Heart right ventricle (tissue), 16 donors: ENCODE measurements at places on chromosomes 5 and 9. TPM values are rescaled to one million over a fixed set of nuclear protein-coding genes. Genes with fewer than 3 reads are reported as not detected.

DNA sequence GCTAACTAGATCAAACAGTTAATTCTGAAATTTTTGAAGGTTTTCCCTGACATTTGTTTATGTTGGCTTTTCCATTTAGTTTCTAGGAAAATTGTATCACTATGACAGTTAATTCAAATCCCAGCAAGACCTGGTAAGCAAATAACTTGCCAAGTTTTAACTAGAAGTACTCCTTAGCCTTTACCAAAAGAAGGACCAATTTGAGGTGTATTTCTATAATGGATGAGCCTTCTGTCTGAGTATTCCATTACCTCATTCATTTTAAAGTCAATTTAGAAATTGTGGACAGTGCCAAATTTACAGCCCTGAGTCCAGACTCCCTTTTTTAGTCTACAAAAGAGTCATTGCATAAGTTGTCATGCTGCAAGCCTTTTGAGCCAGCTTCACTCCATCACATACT is 687.6 kb downstream of the CETN3 start:
- H3K36me3 ChIP-seq = no peaks in the 10 kb centered on the region
- H3K4me3 ChIP-seq = no peak overlapping the region
- no peaks in the 10 kb centered on the region for H3K27me3 ChIP-seq
- H3K4me1 ChIP-seq = no peaks in the 10 kb centered on the region

GRCh38 chr9:122015170-122015821 is 77.8 kb downstream of the TTLL11 start:
- no peak for DNase-seq
- H3K4me3 ChIP-seq = no peak overlapping the region
- no peaks in the 10 kb centered on the region for H3K36me3 ChIP-seq
- H3K27ac ChIP-seq = no peak overlapping the region
- H3K27me3 ChIP-seq = no peaks in the 10 kb centered on the region

DNA sequence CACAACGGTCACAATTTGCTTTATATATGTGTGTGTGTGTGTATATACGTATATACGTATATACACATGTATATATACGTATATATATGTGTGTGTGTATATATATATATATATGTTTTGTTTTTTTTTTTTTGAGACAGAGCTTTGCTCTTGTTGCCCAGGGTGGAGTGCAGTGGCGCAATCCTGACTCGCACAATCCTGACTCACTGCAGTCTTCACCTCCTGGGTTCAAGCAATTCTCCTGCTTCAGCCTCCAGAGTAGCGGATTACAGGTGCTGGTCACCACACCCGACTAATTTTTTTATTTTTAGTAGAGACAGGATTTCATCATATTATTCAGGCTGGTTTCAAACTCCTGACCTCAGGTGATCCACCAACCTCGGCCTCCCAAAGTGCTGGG is 3.1 kb downstream of the RNF38 start:
- peaks cover 63% of the 10 kb centered on the region for H3K4me1 ChIP-seq
- H3K4me3 ChIP-seq = no peak overlapping the region
- H3K27ac ChIP-seq = no peak overlapping the region
- DNase-seq = no peak

DNA sequence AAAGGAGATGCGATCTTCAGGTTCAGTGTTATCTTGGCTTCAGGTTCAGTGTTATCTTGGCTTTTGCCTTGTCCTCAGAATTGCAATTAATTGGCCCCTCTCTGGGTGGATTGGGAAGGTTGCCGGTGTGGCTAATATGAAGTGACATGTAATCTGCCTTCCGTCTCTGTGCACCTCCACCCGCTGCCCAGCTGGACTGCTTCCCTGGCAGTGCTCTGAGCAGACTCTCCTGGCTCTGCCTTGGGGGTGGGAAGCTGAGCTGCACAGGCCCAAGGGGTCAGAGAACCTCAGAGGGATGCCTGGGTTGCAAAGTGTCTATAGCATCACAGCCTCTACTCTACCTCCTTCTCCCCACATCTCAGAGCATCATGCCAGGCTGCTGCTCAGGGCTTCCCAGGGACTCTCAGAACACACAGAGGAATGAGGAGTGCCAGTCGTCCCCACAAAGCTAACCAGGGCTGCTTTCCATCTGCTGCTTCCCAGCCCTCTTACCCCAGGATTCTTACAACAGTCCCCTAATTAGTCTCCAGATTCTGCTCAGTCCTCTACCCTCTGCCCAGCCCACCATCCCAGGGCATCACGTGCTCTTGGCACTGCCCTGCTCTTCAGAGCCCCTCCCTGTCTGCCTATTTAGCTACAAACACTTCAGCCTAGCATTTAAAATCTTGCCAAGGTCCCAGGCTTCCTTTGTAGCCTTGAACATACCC is 54.4 kb upstream of the AFAP1L1 start:
- peak overlapping the region; percentile 50 for H3K27ac ChIP-seq
- DNase-seq = peak; percentile 50
- peaks cover 10% of the 10 kb centered on the region for H3K36me3 ChIP-seq
- no peaks in the 10 kb centered on the region for H3K27me3 ChIP-seq
- peaks cover 85% of the 10 kb centered on the region for H3K4me1 ChIP-seq

LHX2 gene
- 0.23 TPM for polyA plus RNA-seq

DNA sequence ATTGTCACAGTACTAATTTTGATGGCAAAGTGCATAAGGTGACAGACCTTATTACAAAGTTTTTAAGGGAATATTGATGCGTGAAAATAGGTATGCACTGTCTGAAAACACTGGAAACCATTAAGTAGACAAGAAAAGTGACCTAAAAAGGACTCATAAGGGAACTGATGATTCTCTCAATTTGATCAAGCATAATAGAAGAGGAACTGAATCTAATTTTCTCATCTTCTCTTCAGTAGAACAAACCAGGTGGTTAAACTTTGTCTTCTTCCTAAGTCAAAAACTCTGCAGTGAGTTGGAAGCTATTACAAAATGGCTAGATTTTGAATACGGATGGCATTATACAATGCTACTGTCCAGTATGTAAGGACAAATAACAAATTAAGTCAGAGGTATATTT is 53.4 kb downstream of the RNF145 start:
- H3K4me3 ChIP-seq = no peak overlapping the region
- H3K27ac ChIP-seq = no peak overlapping the region
- DNase-seq = no peak
- peaks cover 2% of the 10 kb centered on the region for H3K4me1 ChIP-seq
- no peaks in the 10 kb centered on the region for H3K36me3 ChIP-seq

SPINK5 gene
- 1.4 TPM for polyA plus RNA-seq

GRCh38 chr5:176133289-176133870 is 104.8 kb upstream of the SIMC1 start:
- H3K27me3 ChIP-seq = peaks cover 55% of the 10 kb centered on the region
- no peak overlapping the region for H3K27ac ChIP-seq
- no peak for DNase-seq
- no peaks in the 10 kb centered on the region for H3K36me3 ChIP-seq
- H3K4me3 ChIP-seq = no peak overlapping the region
- peaks cover 7% of the 10 kb centered on the region for H3K4me1 ChIP-seq

DNA sequence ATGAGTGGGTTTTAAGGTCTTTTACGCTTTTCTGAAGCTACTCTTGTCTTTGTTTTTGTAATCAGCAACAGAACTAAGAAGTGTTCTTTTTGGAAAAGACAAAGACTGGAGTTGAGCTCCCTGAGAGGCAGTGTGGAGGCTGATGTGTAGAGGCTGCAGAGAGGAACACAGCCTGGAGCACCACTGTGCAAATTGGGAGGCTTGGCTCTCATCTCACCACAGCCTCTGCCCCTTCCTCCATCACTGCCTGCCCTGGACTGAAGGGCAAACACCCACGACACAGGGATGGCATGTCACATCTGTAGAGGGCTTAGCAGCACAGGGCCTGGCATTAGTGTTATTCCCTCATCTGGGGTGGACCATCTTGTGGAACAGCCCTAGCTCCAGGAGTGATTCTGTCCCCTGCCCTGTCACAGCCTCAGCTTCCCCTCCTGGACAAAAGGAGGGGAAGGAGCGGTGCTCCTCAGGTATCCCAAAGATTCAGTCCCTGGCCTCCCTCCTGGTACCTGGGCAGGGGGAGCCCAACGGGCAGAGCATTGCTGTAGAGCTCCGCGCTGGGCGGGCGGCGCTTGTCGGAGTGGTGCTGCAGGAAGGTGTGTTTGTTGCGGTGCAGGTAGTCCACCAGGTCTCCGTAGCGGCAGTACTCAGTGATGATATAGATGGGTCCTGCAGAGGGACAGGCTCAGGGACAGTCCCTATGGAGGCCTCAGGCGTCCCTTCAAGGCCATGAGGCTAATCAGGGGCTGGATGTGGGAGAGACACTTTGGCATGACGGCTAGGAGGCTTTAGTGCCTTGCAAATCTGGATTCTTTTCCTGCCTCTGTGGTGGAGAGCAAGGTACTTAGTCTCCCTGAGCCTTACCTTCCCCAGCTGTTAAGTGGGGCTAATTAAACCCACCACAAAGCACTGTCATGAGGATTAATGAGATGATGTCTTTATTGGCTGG is 32.8 kb downstream of the PDGFRB start:
- no peak overlapping the region for H3K27ac ChIP-seq
- H3K4me3 ChIP-seq = no peak overlapping the region
- no peaks in the 10 kb centered on the region for H3K36me3 ChIP-seq
- DNase-seq = no peak
- H3K4me1 ChIP-seq = no peaks in the 10 kb centered on the region

GRCh38 chr5:146499680-146500079 is 16.3 kb downstream of the GPR151 start:
- H3K4me3 ChIP-seq = no peak overlapping the region
- no peak overlapping the region for H3K27ac ChIP-seq
- no peak for DNase-seq
- no peaks in the 10 kb centered on the region for H3K4me1 ChIP-seq

- no peaks in the 10 kb centered on the region for H3K27me3 ChIP-seq
- DNase-seq = peak; percentile 68
- H3K36me3 ChIP-seq = no peaks in the 10 kb centered on the region
- no peaks in the 10 kb centered on the region for H3K4me1 ChIP-seq
- no peak overlapping the region for H3K27ac ChIP-seq
Observed at GRCh38 chr9:94681508-94681907, 42.2 kb upstream of the FBP1 start.

DNA sequence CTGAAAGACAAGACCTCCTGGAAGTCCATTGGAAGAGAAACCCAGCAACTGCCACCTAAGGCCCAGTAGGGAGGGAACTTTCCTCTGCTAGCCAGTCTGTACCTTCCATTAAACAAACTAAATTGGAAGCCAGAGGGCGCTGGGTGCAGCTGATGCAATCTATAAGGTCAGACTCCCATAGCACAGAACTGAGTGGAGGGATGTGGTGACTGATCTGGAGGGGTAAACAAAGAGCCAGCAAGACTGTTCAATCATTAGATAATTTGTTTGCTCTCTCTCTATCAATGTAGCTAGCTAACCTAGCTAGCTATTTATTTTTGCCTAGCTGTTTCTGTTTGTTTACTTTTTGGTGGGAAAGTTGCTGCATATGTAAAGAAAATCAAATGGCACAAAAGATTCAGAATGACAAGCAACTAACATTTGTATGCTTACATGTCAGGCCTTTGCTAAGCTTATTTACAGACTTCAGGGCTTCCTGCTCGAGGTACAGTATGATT is 291.8 kb upstream of the DAB2 start:
- no peaks in the 10 kb centered on the region for H3K27me3 ChIP-seq
- H3K4me3 ChIP-seq = no peak overlapping the region
- DNase-seq = no peak
- H3K4me1 ChIP-seq = no peaks in the 10 kb centered on the region
- no peaks in the 10 kb centered on the region for H3K36me3 ChIP-seq

- no peak overlapping the region for H3K4me3 ChIP-seq
- H3K27ac ChIP-seq = no peak overlapping the region
- H3K27me3 ChIP-seq = no peaks in the 10 kb centered on the region
Observed at GRCh38 chr9:71726723-71727122, 41.6 kb downstream of the CEMIP2 start.

PKN3 gene
- 12.7 TPM for polyA plus RNA-seq

DHX29 gene
- 7.6 TPM for polyA plus RNA-seq
